ENCODE measurements at places on chromosomes 1 and 21. TPM values are rescaled to one million over a fixed set of nuclear protein-coding genes. Genes with fewer than 3 reads are reported as not detected.

The MYBPH gene
- total RNA-seq: not detected

The FNDC10 gene
- total RNA-seq: 3.5 TPM

The MEX3A gene
- total RNA-seq: 2.5 TPM

The OR2M3 gene
- not detected for total RNA-seq

The CFHR1 gene
- not detected for total RNA-seq

The C4BPA gene
- total RNA-seq: not detected

The LYPD8 gene
- 1.2 TPM for total RNA-seq

The NBPF10 gene
- total RNA-seq: 3.9 TPM

Data from mammary epithelial cell (primary cell).